ENCODE measurements at places on chromosomes 2 and 18.

- DNase-seq, result no peak
Measured at GRCh38 chr18:65380986-65381385, 369.8 kb upstream of the CDH7 start.

GRCh38 chr18:48061781-48062570, 131.5 kb upstream of the SMAD2 start:
- DNase-seq, result no peak

DNA sequence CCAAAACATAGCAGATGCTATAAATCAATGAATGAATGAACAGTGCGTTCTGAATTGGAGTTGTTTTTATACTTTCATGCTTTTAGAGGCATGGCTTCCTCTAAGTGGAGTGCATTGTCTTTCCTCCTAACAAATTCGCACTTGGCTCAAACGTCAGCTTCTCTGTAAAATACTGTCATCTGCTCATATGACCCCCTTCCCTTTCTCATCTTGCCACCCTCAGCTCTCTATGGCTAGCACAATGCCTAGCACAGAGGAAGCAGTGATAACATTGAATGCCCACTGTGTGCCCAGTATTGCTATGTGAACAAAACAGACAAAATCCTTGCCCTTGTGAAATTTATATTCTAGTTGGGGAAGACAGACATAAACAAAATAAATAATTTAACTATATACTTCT, 258.8 kb downstream of the MREG start:
- no peak for DNase-seq

GRCh38 chr18:58499527-58500221, 129.2 kb downstream of the ALPK2 start:
- DNase-seq, result no peak

DNA sequence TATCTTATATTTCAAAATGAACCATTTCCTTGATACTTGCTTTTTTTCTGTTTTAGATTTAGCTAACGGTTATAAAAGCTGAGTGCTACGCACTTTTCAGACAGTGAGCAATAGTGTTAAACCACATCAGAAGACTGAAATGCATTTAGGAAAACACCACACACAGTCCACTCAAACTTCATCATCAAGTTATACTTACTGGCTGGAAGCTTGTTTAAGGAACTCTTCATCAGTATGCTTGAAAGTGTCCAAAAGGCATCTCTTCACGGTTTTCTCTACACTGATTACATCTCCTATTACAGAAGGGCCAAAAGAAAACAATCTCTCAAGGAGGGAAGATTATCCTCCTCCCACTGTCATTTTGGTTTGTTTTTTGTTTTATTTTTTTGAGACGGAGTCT, 19.7 kb downstream of the ILKAP start:
- DNase-seq, result no peak

GRCh38 chr2:38571193-38571592, 31.5 kb downstream of the HNRNPLL start:
- DNase-seq, result no peak

GRCh38 chr2:19529677-19530076, 171.3 kb upstream of the OSR1 start:
- DNase-seq, result no peak

GRCh38 chr18:21262244-21262643, 20.2 kb downstream of the GREB1L start:
- no peak for DNase-seq

GRCh38 chr18:64929036-64929435, 780.1 kb upstream of the LINC00305 start:
- DNase-seq, result no peak

- DNase-seq, result peak; percentile 74
Measured at GRCh38 chr2:142865924-142866323, 11.5 kb upstream of the KYNU start.

- no peak for DNase-seq
Measured at GRCh38 chr18:67211646-67212045, 304.9 kb downstream of the DSEL start.

DNA sequence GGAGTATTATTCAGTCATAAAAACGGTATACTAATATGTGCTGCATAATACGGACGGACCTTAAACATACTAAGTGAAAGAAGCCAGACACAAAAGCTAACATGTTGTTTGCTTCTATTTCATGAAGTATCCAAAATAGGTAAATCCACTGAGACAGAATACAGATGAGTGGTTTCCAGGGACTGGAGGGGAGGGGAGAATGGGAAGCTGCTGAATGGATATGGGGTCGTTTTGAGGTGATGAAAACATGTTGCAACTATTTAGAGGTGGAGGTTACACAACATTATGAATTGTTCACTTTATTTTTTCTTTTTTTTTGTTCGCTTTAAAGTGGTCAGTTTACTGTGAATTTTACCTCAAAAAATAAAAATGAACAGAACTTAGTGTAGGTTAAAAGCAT, 52.9 kb downstream of the RAB10 start:
- DNase-seq, result no peak

- DNase-seq, result no peak
Measured at GRCh38 chr2:174445248-174445647, 41.6 kb downstream of the GPR155 start.

All from common myeloid progenitor, CD34-positive (primary cell).